ENCODE measurements at places on chromosomes 13 and 19. TPM values are rescaled to one million over a fixed set of nuclear protein-coding genes. Genes with fewer than 3 reads are reported as not detected.

The KPTN gene
- total RNA-seq = 9.6 TPM

The TMEM145 gene
- total RNA-seq = not detected

The CEBPG gene
- 20.9 TPM for total RNA-seq

DNA sequence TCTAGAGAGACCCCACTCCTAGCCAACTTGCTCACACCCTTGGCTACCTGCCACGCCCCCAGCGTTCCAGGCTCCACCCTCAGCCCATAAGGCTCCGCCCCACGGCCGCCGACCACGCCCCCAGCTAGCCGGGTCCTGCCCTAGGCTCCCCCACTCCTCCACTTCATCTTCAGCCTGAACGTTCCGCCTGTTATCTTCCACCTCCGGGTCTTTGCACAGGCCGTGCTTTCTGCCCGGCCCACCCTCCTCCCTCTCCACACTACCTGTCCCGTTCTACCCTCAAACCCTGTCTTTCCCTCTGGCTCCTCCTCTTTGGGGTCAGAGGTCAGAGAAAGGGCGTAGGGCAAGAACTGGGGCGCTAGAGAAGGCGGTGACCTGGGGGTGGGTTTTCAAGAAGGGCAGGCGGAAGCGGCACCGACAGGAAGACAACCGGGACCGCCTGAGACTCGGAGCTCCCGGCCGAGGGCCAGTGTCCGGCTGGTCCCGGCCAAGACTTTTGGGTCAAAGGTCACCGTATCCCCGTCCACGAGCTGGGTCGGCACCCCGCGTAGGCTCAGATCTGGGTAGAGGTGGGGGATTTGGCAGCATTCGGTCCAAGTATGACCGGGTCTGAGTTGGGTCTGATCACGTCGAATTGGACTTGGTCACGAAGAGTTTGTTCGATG, 2.2 kb downstream of the PDE4C start:
- no peak for DNase-seq
- no peaks in the 10 kb centered on the region for H3K27me3 ChIP-seq
- no peaks in the 10 kb centered on the region for H3K36me3 ChIP-seq
- no peak overlapping the region for H3K27ac ChIP-seq
- peaks cover 30% of the 10 kb centered on the region for H3K4me1 ChIP-seq
- peak overlapping the region; percentile 30 for H3K4me3 ChIP-seq

- H3K27ac ChIP-seq = no peak overlapping the region
- peaks cover 29% of the 10 kb centered on the region for H3K4me1 ChIP-seq
- no peak for DNase-seq
- no peaks in the 10 kb centered on the region for H3K36me3 ChIP-seq
- H3K27me3 ChIP-seq = no peaks in the 10 kb centered on the region
Measured at GRCh38 chr19:31334849-31335624, 14.2 kb downstream of the TSHZ3 start.

- H3K36me3 ChIP-seq = no peaks in the 10 kb centered on the region
- no peak overlapping the region for H3K27ac ChIP-seq
- DNase-seq = no peak
Measured at GRCh38 chr13:94384231-94384905, 95.1 kb downstream of the DCT start.

DNA sequence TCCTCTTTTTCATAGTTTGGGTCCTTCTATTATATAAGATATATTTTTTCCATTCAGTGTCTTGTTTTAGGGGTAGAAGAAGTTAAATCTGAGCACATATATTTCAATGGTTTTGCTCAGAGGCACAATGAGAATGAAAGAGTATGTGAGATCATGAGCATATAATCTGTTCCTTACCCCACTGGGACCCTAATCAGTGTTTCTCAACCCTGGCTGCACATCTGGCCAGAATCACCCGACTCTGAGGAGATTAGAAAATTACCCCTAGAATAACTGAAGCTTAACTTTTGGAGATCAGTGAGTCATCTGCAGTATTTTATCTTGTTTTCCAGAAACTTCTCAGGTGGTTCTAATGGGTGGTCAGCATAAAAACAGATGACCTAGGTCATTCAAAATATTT, 782 bp downstream of the CYSLTR2 start:
- no peak overlapping the region for H3K27ac ChIP-seq
- no peak for DNase-seq
- peaks cover 15% of the 10 kb centered on the region for H3K4me1 ChIP-seq
- no peaks in the 10 kb centered on the region for H3K36me3 ChIP-seq

GRCh38 chr19:44512326-44513298, 12.3 kb upstream of the ZNF180 start:
- H3K27me3 ChIP-seq = no peaks in the 10 kb centered on the region
- no peak overlapping the region for H3K4me3 ChIP-seq
- no peaks in the 10 kb centered on the region for H3K36me3 ChIP-seq
- no peak overlapping the region for H3K27ac ChIP-seq
- DNase-seq = no peak
- no peaks in the 10 kb centered on the region for H3K4me1 ChIP-seq

GRCh38 chr13:31069808-31070534, 91.7 kb downstream of the HSPH1 start:
- DNase-seq = no peak
- no peaks in the 10 kb centered on the region for H3K4me1 ChIP-seq
- no peaks in the 10 kb centered on the region for H3K27me3 ChIP-seq
- H3K4me3 ChIP-seq = no peak overlapping the region
- no peaks in the 10 kb centered on the region for H3K36me3 ChIP-seq

DNA sequence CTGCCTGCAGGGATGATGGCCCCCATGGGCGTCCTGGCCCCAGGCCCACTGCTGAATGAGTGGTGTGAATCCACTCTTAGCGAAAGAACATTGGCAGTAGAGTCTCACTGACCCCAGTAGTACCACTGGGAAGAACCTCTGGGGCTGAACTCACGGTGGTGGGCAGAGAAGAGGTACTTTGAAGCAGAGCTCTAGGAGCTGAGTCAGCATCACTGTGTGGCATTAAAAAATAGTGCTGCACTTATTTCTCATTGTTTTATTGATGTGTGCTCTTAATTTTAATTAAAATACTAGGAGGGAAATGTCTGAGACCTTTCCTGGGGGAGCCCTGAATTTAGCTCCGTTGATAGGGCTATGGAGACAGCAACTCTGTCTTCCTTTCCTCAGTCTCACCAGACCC, 61.3 kb downstream of the CBY2 start:
- H3K27ac ChIP-seq = no peak overlapping the region
- no peaks in the 10 kb centered on the region for H3K27me3 ChIP-seq
- no peaks in the 10 kb centered on the region for H3K4me1 ChIP-seq
- H3K36me3 ChIP-seq = no peaks in the 10 kb centered on the region

DNA sequence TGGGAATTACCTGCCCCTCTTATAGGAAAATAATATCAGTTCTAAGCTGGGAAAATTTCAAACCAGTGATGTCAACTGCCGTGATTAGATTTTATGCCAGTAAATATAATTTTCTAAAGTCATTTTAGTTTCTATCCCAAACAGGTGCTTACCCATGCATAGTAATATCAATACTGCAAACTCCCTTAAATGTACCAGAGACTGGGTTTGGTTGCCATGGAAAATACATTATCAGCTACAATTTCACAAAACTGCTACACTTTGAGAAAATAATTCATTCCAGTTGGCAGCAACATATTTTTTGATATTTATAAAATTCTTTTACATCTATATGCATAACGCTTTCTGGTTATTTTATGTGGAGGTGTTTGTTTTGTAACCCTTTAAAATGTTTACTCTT, 143.5 kb downstream of the SLC7A1 start:
- no peak overlapping the region for H3K4me3 ChIP-seq
- H3K27me3 ChIP-seq = no peaks in the 10 kb centered on the region
- no peak for DNase-seq
- H3K4me1 ChIP-seq = no peaks in the 10 kb centered on the region

DNA sequence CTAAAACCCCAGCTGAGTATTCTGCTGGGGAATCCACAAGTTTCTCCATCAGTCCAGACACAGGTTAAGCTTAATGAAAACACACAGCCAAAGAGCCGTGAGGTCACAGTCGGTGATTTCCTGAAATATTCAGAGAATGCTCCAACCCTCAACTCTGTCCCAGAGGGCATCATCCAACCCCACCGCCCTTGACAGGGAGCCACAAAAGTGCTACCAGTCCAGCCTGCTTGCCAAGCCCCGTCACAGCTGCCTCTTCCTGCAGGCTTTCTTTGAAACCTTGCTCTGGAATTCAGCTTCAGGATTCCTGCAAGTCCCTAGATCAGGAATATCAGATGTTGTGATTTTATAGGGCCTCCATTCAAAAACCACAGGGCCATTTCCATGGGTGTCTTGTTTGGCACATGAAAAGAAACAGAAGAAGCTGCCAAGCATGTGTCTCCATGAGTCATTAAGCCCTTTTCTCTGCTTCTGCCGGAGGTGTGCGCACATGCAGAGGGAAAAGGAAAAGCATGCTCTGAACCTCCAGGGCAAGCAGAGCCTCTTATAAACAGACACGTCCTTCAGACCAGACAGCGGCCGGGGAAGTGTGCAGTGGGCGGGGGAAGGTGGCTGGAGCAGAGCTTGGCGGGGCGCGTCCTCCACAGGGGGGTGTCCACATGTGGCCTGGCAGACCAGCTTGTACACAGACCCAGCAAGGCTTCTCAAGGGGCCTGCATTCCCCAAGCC, 164.7 kb downstream of the KATNAL1 start:
- peaks cover 31% of the 10 kb centered on the region for H3K4me1 ChIP-seq
- peak overlapping the region; percentile 90 for H3K27ac ChIP-seq
- H3K36me3 ChIP-seq = no peaks in the 10 kb centered on the region
- no peak overlapping the region for H3K4me3 ChIP-seq

DNA sequence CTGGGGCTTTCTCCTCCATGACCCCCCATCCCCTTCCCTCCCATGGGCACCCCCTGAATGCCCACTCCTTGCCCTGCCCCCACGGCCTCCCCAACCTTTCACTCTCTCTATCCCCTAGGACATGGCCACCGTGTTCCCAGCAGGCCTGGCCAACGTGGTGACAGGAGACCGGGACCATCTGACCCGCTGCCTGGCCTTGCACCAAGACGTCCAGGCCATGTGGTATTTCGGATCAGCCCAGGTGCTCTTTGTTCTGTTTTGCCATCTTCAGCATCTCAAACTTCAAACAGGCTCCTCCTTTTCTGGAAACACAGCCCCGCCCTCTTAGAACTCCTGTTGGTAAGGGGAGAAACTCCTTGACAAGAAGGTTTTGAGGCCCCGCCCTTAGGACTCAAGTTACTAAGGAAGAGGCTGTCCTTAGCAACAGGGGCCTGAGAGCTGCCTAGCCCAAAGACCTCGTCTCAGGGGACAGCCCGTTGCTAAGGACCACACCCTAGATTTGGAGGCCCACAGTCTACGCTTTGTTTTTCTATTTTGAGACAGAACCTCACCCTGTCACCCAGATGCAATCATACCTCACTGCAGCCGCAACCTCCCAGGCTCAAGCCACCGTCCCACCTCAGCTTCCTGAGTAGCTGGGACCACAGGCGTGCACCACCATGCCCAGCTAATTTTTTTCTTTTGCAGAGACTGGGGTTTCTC, 5.1 kb upstream of the FLT3LG start:
- peak; percentile 95 for DNase-seq
- H3K4me3 ChIP-seq = peak overlapping the region; percentile 21
- H3K4me1 ChIP-seq = peaks cover 24% of the 10 kb centered on the region
- H3K27me3 ChIP-seq = no peaks in the 10 kb centered on the region

- peak overlapping the region; percentile 25 for H3K4me3 ChIP-seq
- H3K4me1 ChIP-seq = peaks cover 14% of the 10 kb centered on the region
- peak; percentile 95 for DNase-seq
Measured at GRCh38 chr19:8423817-8424223, 10.7 kb downstream of the MARCHF2 start.

Data from vagina (tissue), 2 donors.